ENCODE measurements at places on chromosomes 3 and 15. TPM values are rescaled to one million over a fixed set of nuclear protein-coding genes. Genes with fewer than 3 reads are reported as not detected.

Gene FSIP1
- 0.81 TPM for total RNA-seq

- H3K4me1 ChIP-seq, result no peaks in the 10 kb centered on the region
- H3K4me3 ChIP-seq, result no peak overlapping the region
- DNase-seq, result no peak
These were observed 88.9 kb downstream of the TLE3 start for GRCh38 chr15:70008697-70009290.

Gene HOMER2
- total RNA-seq, result 29.5 TPM

DNA sequence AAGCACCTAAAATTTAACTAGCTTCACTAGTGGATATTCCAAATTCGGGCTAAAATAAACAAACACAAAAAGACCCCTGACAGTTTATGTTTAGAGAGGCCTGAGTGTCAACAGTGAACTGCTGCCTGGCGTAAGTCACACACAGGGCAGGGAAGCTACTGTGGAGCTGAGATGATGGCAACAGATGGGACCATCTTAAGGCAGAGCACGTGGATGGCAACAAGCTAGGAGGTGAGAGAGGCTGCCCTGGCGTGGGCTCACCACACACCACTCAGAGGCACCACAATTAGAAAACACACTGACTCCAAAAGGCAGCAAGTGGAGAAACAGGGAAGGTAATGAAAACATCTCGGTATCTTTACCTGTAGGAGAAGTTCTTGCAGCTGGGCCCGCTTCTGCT lies 93.3 kb downstream of the ATP1B3 start:
- DNase-seq, result no peak
- no peaks in the 10 kb centered on the region for H3K36me3 ChIP-seq
- no peak overlapping the region for H3K4me3 ChIP-seq
- H3K4me1 ChIP-seq, result no peaks in the 10 kb centered on the region
- H3K27me3 ChIP-seq, result no peaks in the 10 kb centered on the region

Gene NEO1
- 1.2 TPM for total RNA-seq

GRCh38 chr3:47704237-47704612 lies 77.5 kb downstream of the SMARCC1 start:
- no peak overlapping the region for H3K4me3 ChIP-seq
- no peak overlapping the region for H3K27ac ChIP-seq
- DNase-seq, result no peak
- H3K4me1 ChIP-seq, result peaks cover 6% of the 10 kb centered on the region
- no peaks in the 10 kb centered on the region for H3K27me3 ChIP-seq
- peaks cover 73% of the 10 kb centered on the region for H3K36me3 ChIP-seq

- no peaks in the 10 kb centered on the region for H3K27me3 ChIP-seq
- H3K4me3 ChIP-seq, result no peak overlapping the region
- no peak for DNase-seq
- no peaks in the 10 kb centered on the region for H3K4me1 ChIP-seq
- H3K27ac ChIP-seq, result no peak overlapping the region
These were observed 25.4 kb downstream of the ZNF609 start for GRCh38 chr15:64485796-64486195.
